ENCODE measurements at places on chromosomes 16 and 17.

GRCh38 chr17:4492721-4493561 lies 5.7 kb upstream of the SPNS2 start:
- no peak for DNase-seq

- peak; percentile 77 for DNase-seq
Measured at GRCh38 chr17:78289802-78290363, 58.5 kb downstream of the TMEM235 start.

GRCh38 chr16:88686439-88687253 lies at the start of gene SNAI3:
Gene SNAI3 (minus strand): TSS chr16:88686507. CDS start chr16:88686406, 101 bp downstream.
- peak; percentile 87 for DNase-seq

GRCh38 chr17:21678393-21679081 lies 13.8 kb upstream of the KCNJ18 start:
- DNase-seq: no peak

- DNase-seq: no peak
Measured at GRCh38 chr17:12187658-12188057, 167.0 kb downstream of the MAP2K4 start.

DNA sequence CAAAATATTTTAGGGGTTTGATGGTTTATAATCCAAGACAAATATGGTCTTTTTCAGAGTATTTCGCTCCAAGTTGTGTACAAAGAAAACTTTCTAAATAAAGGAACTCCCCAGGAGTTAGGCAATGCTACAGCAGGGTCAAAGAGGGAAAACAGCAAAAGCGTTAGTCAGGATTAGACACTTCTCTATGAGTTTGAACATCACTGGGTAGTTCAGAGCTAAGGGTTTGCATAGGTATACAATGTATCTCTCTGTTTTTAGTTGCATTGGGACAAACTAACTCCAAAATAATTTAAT lies 34.8 kb downstream of the FAM20A start:
- no peak for DNase-seq

- no peak for DNase-seq
Measured at GRCh38 chr16:67883146-67883871, 1.4 kb upstream of the NRN1L start.

GRCh38 chr17:65123757-65124675 lies 13.2 kb upstream of the RGS9 start:
- no peak for DNase-seq

All from memory B cell (primary cell).